EH (cell line): ENCODE measurements at places on chromosomes 1 and 21.

DNA sequence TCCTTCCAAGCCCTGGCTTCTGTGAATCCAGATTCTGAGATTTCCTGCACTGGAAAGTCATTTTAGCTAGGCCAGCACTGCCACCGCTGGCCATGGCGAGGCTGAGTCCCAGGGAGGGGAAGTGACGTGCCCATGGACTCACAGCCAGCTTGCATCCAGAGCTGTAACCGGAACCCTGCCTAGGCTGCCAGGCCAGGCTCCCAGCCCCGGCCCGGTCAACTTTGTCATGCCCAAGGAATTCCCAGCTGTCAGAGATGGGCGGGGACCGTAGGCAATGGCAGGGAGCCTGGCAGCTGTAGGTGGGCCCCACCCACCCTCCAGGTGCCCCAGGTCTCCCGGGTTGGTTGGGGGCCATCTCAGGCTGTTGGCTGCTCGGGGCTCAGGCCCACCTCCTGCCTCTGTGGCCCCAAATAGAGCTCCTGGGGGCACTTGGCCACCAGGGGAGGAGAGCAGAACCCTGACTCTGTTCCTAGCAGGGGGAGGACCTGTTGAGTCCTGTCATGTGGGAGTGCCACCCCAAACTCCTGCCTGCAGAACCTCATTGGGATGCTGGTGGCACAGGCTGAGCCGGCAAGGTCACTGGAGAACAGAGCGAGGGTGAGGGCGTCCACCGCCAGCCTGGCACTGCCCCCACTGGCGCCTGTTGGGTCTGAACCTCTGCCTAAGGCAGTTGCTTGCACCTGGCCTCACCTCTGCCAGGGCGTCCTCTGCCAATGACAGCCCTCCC lies 57.8 kb downstream of the FOXO6 start:
- DNase-seq: peak; percentile 93

DNA sequence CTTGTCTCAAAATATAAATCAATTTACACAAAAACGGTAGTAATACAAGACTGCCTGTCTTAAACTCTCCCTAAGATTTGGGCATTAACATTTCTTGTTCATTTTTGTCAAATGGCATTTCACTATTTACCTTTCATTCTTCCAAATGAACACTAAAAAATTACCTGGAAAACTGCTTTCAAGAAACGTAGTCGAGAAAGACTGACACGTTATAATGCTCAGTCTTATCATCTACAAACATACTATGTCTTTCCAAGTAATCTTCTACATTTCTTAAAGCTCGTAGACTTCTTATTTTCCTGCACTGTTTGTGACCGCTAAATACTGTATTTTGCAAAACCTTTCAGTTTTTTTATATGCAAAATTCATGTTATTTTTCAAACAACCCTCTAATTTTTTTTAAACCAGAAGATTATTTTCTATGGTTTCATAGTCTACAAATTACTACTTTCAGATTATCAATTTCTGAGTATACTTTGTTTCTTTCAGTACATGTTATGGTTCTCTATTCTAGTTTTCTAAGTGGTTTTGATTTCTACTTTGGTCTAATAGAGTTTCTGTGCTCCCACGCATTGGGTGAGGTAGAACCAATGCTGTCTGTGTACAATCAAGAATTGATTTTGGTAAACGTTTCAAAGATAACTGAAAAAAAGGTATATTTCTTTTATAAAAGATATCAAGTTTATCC lies 336.4 kb downstream of the SMYD3 start:
- no peak for DNase-seq

DNA sequence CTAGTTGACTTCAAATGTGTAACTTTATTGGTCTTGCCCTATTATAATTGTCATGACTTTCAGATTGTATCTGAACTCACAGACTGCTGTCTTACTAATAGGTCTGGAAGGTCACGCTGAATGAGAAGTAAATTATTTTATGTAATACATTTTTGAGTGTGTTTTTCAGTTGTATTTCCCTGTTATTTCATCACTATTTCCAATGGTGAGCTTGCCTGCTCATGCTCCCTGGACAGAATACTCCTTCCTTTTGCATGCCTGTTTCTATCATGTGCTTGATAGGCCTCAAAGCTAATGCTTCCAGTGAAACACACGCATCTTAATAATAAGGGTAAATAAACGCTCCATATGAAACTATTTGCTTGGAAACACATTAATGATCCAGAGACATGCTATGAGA lies 7.3 kb downstream of the RGS4 start:
- DNase-seq: no peak

- peak; percentile 91 for DNase-seq
Observed at GRCh38 chr1:93567255-93567918, 114.2 kb downstream of the BCAR3 start.

DNA sequence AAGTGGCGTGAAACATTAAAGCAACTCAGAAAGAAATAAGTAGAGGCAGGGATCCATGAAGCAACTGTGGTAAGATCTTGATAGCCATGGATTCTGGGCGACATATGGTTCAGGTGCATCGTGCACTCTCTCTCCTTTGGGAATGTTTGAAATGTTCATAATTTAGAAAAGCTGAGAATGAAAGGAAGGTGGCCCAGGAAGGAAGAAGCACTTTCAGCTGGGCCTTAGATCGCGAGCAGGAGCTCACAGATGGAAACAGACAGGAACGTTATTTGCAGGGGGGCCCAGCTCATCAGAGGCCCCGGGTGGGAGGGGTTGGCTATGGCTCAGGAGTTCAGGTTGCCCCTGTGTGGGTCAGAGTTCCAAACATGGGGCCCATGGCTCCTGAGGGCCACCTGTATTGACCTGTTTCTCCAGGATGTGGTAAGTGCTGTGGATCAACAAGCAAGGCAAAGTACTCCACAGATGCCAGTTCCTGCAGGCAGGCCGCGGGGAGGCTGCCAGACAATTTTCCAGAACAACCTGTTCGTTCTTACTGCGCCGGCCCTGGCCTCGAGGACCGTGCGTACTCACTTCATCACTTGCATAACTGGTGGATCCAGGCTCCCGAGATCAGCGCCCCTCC lies 253.2 kb downstream of the TOMM20 start:
- DNase-seq: no peak

- DNase-seq: no peak
Observed at GRCh38 chr1:105419030-105419429, 1637.4 kb upstream of the PRMT6 start.

- no peak for DNase-seq
Observed at GRCh38 chr1:229161740-229162139, 109.2 kb upstream of the RAB4A start.

GRCh38 chr1:232555494-232556210 lies 74.3 kb downstream of the SIPA1L2 start:
- DNase-seq: peak; percentile 12

- DNase-seq: peak; percentile 56
Observed at GRCh38 chr1:170044187-170044586, 30.3 kb downstream of the KIFAP3 start.

DNA sequence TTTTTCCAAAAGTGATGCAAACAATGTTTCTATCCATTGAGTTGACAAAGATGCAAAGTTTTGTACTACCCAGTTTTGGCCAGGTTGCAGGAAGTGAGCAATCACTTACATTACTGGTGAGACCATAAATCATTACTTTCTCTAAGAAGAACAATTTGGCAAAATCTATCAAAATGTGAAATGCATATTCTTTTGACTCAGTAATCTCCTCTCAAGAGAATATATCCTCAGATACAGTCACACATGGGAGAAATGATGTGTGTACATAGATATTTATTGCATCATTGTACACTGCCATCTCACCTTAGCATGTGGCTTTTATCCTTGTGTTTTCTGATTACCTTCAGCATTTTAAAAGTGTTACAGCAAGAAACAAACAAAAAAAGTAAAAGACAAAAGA lies 52.4 kb upstream of the FMO3 start:
- no peak for DNase-seq

DNA sequence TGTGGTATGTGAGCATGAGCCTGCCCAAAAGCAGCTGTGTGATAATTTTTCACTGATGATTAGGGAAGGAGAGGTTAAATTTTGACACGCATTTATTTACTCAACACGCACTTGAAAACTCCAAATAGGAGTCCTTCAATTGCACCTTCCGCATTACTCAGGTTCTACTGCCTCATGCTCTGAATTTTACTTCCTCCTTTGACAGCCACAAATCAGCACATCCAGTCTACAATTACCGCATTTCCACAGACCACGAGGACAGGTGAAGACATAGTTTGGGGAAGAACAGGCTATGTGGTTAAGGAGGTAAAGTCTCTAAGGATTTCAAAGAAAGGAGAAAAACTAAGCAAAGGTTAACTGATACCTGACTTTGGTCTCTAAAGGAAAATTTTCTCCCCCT lies 2.6 kb downstream of the CAPN8 start:
- no peak for DNase-seq

GRCh38 chr1:24420547-24420946 lies 4.9 kb downstream of the NIPAL3 start:
- DNase-seq: no peak

GRCh38 chr1:20280906-20281305 lies 9.8 kb upstream of the VWA5B1 start:
- no peak for DNase-seq

GRCh38 chr1:231040019-231040799 lies at the start of gene FAM89A:
TSS of gene FAM89A (minus strand) at chr1:231040254. CDS start at chr1:231040211, 43 bp downstream.
- DNase-seq: peak; percentile 48

GRCh38 chr1:172400722-172401105 lies 19.8 kb upstream of the C1orf105 start:
- DNase-seq: no peak

DNA sequence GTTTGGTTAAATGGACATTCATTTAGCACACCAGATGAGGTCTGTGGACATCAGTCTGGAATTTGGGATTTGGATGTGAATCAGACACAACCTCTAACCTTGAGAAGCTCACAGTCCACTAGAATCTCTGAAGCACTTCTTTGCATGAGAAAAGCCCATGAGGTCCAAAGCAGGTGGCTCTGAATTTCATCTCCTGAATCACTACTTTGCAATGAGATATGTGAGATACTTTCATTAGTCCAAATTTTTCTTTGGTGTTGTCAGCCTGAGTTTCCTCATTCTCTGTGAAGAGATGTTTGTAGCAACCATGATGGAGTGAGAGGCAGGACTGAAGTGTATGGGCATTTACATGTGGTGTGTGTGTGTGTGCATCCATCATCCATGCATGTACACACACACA lies 16.5 kb upstream of the LCE2D start:
- no peak for DNase-seq

DNA sequence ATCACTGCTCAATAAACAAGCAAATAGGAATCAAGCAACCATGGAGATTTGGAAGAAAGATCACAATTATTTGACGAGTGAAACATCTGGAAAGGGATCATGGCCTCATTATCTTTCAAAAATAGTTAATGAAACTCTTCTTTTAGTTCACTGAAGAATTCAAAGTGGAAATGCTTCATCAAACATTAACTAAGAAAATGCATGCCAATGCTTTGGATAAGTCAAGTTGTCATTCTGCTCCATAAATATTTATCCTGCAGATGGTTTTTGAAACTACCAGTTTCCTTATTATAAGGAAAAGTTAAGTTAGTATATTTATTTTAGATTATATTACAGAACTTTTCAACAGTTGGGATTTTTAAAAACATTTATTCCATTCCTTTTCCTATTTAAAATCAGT lies 206.5 kb upstream of the ADGRL2 start:
- DNase-seq: no peak
